Natural killer cell treated with Interleukin-12 subunit alpha and Interleukin-12 subunit beta and Interleukin-15 and Interleukin-18, amount 100 ng/mL, for 72 hours (primary cell): ENCODE measurements at places on chromosomes 2 and 18. TPM values are rescaled to one million over a fixed set of nuclear protein-coding genes. Genes with fewer than 3 reads are reported as not detected.
A peak's percentile ranks its signal among the peaks of the same experiment; 100 is the strongest.

Gene CD8B2
- 0.10 TPM for total RNA-seq

Gene SCN7A
- not detected for total RNA-seq

Gene POTEF
- not detected for total RNA-seq

Gene LRRTM1
- total RNA-seq: not detected

DNA sequence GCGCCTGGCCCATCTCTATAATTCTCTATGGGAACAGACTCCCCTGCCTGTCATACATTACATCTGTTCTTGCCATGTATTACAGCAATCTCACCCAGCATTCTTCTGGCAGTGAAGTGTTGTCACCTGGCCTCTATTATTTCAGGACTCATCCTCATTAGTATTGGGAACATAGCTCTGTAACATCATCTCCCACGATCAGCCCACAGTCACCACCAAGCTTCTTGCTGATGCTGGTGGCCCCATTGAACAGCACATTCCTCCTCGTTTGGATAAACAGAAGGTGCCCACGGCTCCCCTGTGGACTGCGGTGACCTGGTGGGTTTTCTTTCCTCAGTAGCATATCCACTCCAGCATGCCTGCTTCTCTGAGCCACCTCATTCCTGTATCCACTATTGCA lies 21.5 kb downstream of the CHCHD5 start:
- no peaks in the 10 kb centered on the region for H3K36me3 ChIP-seq
- no peaks in the 10 kb centered on the region for H3K27me3 ChIP-seq
- H3K4me1 ChIP-seq: peaks cover 7% of the 10 kb centered on the region
- H3K27ac ChIP-seq: no peak overlapping the region

DNA sequence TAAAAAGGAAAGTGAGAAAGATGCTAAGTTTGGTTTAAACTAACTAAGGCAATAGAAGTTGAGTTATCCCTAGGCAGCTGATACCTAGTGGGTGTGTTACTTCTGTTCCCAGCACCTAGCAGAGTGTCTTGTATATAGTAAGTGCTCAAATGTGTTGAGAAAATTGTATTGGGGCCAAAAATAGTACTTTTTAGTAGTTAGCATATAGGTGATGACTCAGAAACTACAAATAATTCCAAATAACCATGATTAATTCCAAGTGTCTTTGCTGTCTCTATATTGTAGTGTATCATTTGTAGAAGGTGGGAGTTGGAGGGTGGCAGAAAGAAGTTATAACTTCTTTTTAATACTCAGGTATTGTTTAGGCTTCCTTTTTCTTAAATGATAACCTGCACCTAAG lies 362.7 kb downstream of the RND3 start:
- H3K36me3 ChIP-seq: no peaks in the 10 kb centered on the region
- no peaks in the 10 kb centered on the region for H3K4me1 ChIP-seq

DNA sequence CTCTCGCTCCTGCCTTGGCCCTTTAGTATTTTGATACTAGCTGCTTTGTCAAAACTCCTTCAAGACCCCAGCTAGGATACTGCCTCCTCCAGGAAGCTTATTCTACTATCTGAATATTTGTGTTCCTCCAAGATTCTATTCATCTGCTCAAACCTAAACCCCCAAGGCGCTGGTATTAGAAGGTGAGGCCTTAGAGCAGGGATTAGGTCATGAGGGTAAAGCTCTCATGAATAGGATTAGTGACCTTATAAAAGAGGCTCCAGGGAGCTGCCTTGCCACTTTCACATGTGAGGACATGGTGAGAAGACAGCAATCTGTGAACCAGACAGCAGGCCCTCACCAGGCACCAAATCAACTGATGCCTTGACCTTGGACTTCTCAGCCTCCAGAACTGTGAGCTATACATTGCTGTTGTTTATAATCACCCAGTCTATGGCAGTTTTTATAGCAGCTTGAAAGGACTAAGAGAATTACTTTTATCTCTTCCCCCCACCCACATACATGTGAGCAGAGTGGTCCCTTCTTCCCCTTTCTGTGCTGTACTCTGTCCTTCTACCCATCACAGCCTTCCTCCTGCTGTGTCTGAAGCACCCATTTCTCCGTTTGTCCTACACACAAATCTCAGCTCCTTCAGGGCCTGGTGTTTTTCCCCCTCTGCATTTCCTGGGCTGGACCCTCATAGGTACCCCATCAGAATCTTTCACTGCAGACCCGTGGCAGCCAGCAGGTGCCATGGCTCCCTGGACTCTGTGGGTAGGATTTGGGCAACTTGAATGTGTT lies 54.5 kb downstream of the HS1BP3 start:
- H3K27ac ChIP-seq: peak overlapping the region; percentile 93
- no peaks in the 10 kb centered on the region for H3K36me3 ChIP-seq
- no peaks in the 10 kb centered on the region for H3K27me3 ChIP-seq
- no peak for DNase-seq

- H3K4me3 ChIP-seq: no peak overlapping the region
- H3K36me3 ChIP-seq: no peaks in the 10 kb centered on the region
- no peaks in the 10 kb centered on the region for H3K4me1 ChIP-seq
- no peak for DNase-seq
- H3K27ac ChIP-seq: no peak overlapping the region
- H3K27me3 ChIP-seq: no peaks in the 10 kb centered on the region
Observed at GRCh38 chr2:163670929-163671328, 64.9 kb downstream of the FIGN start.

DNA sequence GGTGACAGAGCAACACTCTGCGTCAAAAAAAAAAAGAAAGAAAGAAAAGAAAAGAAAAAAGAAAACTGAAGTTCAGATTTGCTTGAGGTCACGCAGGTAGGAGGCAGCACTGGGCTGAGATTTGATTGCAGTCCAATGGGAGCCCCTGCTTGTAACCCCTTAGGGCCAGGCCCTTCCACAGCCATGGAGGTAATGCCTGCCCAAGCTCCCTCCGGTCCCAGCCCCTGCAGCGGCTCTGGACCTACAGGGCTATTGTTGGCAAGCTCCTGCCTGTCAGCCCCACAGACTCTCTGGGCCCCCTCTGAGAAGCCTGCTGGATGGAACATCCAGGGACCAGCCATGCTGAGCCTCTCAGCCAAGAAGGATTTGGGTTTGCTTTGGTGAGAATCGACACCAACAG lies 12.2 kb downstream of the ZFP36L2 start:
- no peaks in the 10 kb centered on the region for H3K27me3 ChIP-seq
- H3K4me1 ChIP-seq: peaks cover 27% of the 10 kb centered on the region
- no peak for DNase-seq
- no peaks in the 10 kb centered on the region for H3K36me3 ChIP-seq

GRCh38 chr18:79468119-79468789 lies 72.5 kb downstream of the NFATC1 start:
- H3K27ac ChIP-seq: no peak overlapping the region
- H3K4me3 ChIP-seq: no peak overlapping the region
- H3K36me3 ChIP-seq: no peaks in the 10 kb centered on the region
- H3K4me1 ChIP-seq: no peaks in the 10 kb centered on the region
- H3K27me3 ChIP-seq: no peaks in the 10 kb centered on the region
- DNase-seq: no peak

GRCh38 chr2:126512026-126512425 lies 143.9 kb upstream of the GYPC start:
- no peak overlapping the region for H3K27ac ChIP-seq
- no peaks in the 10 kb centered on the region for H3K36me3 ChIP-seq
- no peak overlapping the region for H3K4me3 ChIP-seq
- no peaks in the 10 kb centered on the region for H3K4me1 ChIP-seq

GRCh38 chr2:71669628-71670429 lies 216.5 kb downstream of the DYSF start:
- H3K27ac ChIP-seq: no peak overlapping the region
- no peaks in the 10 kb centered on the region for H3K36me3 ChIP-seq
- no peaks in the 10 kb centered on the region for H3K4me1 ChIP-seq
- DNase-seq: no peak
- H3K4me3 ChIP-seq: no peak overlapping the region
- no peaks in the 10 kb centered on the region for H3K27me3 ChIP-seq

- no peaks in the 10 kb centered on the region for H3K4me1 ChIP-seq
- H3K4me3 ChIP-seq: no peak overlapping the region
- DNase-seq: peak; percentile 28
- peaks cover 3% of the 10 kb centered on the region for H3K27me3 ChIP-seq
Observed at GRCh38 chr2:71858071-71858470, 289.6 kb downstream of the CYP26B1 start.

GRCh38 chr2:239746559-239747246 lies 278.4 kb downstream of the NDUFA10 start:
- no peak overlapping the region for H3K27ac ChIP-seq
- H3K4me3 ChIP-seq: no peak overlapping the region
- no peak for DNase-seq
- H3K27me3 ChIP-seq: no peaks in the 10 kb centered on the region
- no peaks in the 10 kb centered on the region for H3K36me3 ChIP-seq

DNA sequence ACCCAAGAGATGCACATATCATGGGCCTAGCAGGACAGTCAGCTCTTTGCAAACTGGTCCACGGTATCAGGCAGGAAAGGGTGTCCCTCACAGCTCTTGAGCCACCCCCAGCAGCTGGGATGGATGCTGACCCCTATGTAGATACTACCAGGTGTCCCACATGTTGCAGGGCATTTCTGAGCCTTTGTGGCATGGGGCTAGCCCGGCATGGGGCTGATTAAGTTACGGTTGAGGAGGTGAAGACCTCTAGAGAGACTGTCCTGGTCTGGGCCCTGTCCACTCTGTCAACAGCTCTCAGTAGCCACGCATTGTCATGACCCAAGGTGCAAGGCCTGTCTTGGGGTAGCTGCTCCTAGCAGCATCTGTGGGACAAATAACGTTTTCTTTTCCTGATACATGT lies 6.7 kb downstream of the LDLRAD4 start:
- H3K27ac ChIP-seq: no peak overlapping the region
- H3K4me3 ChIP-seq: no peak overlapping the region
- DNase-seq: no peak
- H3K4me1 ChIP-seq: no peaks in the 10 kb centered on the region
